Tibial artery (tissue), 4 donors: ENCODE measurements at places on chromosomes 11 and 22.

DNA sequence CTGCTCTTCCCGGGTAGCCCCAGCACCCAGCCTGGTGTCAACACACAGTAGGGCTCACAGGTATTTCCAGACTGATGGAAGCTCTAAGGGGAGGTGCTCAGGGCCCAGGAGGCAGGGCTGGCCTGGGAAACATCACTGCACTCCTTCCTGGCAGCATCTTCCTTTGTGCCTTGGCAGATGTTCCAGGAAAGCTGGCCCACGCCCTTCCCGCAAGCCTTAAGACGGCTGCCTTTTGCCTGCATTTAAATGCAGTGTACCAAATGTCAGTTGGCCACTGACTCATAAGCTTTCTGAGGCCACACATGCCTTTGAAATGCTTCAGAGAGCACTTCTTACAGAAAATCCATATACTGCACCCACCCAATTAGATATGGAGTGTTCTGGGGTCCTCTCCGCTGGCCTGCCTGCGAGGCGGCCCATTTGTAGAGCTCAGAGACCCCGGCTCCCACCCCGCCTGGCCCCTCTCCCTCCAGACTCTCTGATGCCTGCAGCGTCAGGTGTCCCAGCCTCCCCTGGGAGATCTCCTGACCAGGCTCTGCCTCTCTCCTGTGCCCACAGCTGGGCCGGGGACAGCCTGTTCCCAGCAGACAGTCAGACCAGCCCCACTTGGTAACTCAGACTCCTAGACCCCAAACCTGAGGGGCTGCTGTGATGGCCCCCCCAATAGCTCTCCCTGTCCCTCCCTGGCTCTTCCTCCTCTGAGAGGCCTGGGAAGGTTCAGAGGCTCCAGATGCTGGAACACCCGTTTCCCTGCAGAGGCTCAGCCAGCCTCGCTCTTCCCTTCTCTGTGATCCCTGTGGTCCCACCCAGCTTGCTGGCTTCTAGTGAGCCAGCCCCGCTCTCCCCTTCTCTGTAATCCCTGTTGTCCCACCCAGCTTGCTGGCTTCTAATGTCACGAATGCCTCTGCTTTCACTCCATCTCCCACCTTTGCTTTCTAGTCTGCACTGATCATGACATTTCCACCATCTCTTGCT lies 47.6 kb upstream of the THY1 start:
- no peaks in the 10 kb centered on the region for H3K36me3 ChIP-seq
- peak; percentile 43 for DNase-seq
- no peak overlapping the region for H3K27ac ChIP-seq
- no peaks in the 10 kb centered on the region for H3K27me3 ChIP-seq

- H3K4me1 ChIP-seq = no peaks in the 10 kb centered on the region
- H3K27me3 ChIP-seq = no peaks in the 10 kb centered on the region
- H3K27ac ChIP-seq = peak overlapping the region; percentile 64
- DNase-seq = no peak
These were observed 8.3 kb downstream of the CD81 start for GRCh38 chr11:2385156-2386151.

- no peak for DNase-seq
- peak overlapping the region; percentile 99 for H3K27ac ChIP-seq
- no peaks in the 10 kb centered on the region for H3K36me3 ChIP-seq
- H3K4me1 ChIP-seq = peaks cover 4% of the 10 kb centered on the region
- no peaks in the 10 kb centered on the region for H3K27me3 ChIP-seq
- no peak overlapping the region for H3K4me3 ChIP-seq
These were observed 8.6 kb downstream of the MICAL2 start for GRCh38 chr11:12118949-12119348.

- H3K4me3 ChIP-seq = no peak overlapping the region
- no peaks in the 10 kb centered on the region for H3K27me3 ChIP-seq
- peak overlapping the region; percentile 88 for H3K27ac ChIP-seq
- DNase-seq = no peak
- peaks cover 55% of the 10 kb centered on the region for H3K4me1 ChIP-seq
These were observed 22.5 kb downstream of the SUN2 start for GRCh38 chr22:38733329-38733723.

GRCh38 chr22:50118129-50118528 lies 28.3 kb downstream of the MOV10L1 start:
- no peaks in the 10 kb centered on the region for H3K36me3 ChIP-seq
- H3K4me1 ChIP-seq = no peaks in the 10 kb centered on the region
- no peak for DNase-seq
- peaks cover 17% of the 10 kb centered on the region for H3K27me3 ChIP-seq

GRCh38 chr11:47137476-47137875 lies 39.2 kb downstream of the ARFGAP2 start:
- no peaks in the 10 kb centered on the region for H3K4me1 ChIP-seq
- H3K36me3 ChIP-seq = no peaks in the 10 kb centered on the region
- no peak overlapping the region for H3K4me3 ChIP-seq
- no peak overlapping the region for H3K27ac ChIP-seq
- H3K27me3 ChIP-seq = no peaks in the 10 kb centered on the region
- no peak for DNase-seq

- H3K36me3 ChIP-seq = no peaks in the 10 kb centered on the region
- no peak for DNase-seq
- peaks cover 6% of the 10 kb centered on the region for H3K4me1 ChIP-seq
- H3K27ac ChIP-seq = no peak overlapping the region
- no peaks in the 10 kb centered on the region for H3K27me3 ChIP-seq
These were observed 3.6 kb upstream of the UBE2L3 start for GRCh38 chr22:21563912-21564311.

DNA sequence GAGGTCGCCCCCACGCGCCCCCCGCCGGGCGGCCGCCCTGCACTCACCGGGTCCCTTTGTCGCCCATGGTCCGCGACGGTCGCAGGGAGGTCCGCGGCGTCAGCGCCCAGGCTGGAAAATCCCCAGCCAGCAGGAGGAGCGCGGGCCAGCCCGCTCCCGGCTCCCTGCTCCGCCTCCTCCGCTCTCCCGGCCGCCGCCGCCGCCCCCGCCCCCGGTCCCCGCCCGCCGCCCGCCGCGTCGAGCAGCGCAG lies at the start of gene ARRB1:
Gene ARRB1, minus strand, starts transcription at position 121 of the 250 bp plus-strand sequence. Its CDS starts 54 bp downstream, at position 67.
- no peaks in the 10 kb centered on the region for H3K27me3 ChIP-seq
- peak within 1 kb of the TSS; percentile 65 for H3K27ac ChIP-seq
- H3K4me3 ChIP-seq = peak within 1 kb of the TSS; percentile 63

- no peaks in the 10 kb centered on the region for H3K27me3 ChIP-seq
- peaks cover 15% of the 10 kb centered on the region for H3K36me3 ChIP-seq
- H3K4me3 ChIP-seq = peak overlapping the region; percentile 92
- peaks cover 30% of the 10 kb centered on the region for H3K4me1 ChIP-seq
- peak overlapping the region; percentile 84 for H3K27ac ChIP-seq
- DNase-seq = no peak
These were observed 807 bp downstream of the TRIM3 start for GRCh38 chr11:6472934-6473333.

DNA sequence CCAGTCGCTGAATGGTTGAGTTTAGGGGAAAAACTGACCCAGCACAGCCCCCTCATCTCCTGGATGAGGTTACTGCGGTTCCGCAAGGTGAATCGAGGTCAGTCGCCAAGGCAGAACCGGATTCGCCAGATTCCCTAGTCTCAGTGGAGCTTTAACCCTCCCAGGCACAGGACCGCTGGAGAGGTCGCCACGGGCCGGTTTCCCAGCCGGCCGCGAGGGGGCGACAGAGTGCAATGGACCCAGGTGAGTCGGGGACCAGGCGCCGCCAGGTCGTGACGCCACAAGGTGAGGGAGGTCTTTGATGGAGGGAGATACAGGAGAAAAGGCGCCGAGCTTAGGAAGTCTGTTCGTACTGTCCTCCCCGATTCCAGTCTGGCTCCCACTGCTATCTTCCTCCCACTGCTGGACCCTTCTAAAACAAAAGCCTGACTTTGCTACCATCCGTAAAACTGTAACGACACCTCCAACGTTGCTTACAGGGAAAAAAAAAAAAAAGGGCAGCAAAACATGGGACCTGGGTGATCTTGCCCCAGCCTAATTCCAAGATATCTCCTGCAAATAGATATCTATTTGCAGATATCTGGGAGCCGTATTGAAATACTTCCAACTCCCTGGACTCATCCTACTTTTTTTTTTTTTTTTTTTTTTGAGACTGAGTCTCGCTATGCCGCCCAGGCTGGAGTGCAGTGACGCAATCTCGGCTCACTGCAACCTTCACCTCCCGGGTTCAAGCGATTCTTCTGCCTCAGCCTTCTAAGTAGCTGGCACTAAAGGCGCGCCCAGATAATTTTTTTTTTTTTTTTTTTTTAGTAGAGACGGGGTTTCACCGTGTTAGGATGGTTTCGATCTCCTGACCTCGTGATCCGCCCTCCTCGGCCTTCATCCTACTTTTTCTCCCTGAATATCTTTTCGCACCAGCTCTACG lies 1.4 kb upstream of the GGA1 start:
- DNase-seq = peak; percentile 85
- H3K4me3 ChIP-seq = peak overlapping the region; percentile 77
- peak overlapping the region; percentile 97 for H3K27ac ChIP-seq

DNA sequence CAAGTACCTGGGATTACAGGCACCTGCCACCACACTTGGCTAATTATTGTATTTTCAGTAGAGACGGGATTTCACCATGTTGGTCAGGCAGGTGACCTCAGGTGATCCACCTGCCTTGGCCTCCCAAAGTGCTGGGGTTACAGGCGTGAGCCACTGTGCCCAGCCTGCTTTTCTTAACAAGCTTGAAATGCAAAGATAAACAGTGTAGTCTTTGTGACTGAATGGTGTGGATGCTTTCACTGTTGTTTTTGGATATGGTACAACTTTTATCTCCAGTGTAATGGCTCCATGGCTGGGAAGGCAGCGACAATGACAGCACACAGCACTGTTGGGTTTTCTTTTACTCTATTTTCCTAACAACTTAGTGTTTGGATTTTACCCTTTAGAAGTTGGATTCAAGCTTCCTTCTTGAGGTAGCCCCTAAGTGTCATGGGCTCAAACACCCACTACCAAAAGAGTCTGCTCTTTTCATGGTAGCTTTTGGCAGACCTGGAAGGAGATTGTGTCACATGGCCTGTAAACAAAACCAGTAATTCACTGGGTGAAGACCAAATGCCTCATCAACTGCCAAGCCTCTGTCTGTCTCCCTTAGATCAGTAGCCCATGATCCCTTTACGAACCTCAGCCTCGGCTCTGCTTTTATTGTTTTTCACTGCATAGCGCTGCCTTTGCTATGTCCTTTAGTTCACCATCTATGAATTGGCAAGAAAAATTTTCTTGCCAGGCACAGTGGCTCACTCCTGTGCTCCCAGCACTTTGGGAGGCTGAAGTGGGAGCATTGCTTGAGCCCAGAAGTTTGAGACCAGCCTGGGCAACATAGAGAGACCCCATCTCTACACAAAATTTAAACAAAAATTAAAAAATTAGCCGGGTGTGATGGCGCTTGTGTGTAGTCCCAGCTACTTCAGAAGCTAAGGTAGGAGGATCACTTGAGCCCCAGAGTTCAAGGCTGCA lies 6.4 kb downstream of the VPS51 start:
- no peak for DNase-seq
- no peak overlapping the region for H3K27ac ChIP-seq
- no peaks in the 10 kb centered on the region for H3K27me3 ChIP-seq
- peaks cover 29% of the 10 kb centered on the region for H3K4me1 ChIP-seq

GRCh38 chr22:29383740-29384139 lies 4.6 kb downstream of the AP1B1 start:
- no peak overlapping the region for H3K4me3 ChIP-seq
- H3K27ac ChIP-seq = no peak overlapping the region
- peaks cover 20% of the 10 kb centered on the region for H3K4me1 ChIP-seq
- peaks cover 10% of the 10 kb centered on the region for H3K36me3 ChIP-seq
- DNase-seq = peak; percentile 16

DNA sequence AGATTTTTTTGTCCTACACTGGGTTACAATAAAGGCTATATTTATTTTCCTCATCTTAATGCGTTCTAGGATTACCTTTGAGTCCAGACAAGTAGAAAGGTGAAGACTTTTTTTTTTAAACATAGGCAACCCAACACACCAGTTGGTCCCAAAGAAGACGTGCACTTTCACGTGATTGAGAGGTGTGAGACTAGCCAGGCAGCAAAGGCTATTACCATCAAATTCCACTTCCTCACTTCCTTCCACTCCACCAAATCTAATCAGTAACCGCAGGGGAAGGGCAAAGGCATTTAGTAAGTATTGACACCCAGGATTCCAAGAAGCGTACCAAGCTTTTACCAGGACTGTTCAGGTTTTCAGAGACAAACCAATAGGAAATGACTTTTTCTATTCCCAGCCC lies 109.3 kb downstream of the APIP start:
- H3K27me3 ChIP-seq = no peaks in the 10 kb centered on the region
- no peaks in the 10 kb centered on the region for H3K36me3 ChIP-seq
- no peak for DNase-seq

DNA sequence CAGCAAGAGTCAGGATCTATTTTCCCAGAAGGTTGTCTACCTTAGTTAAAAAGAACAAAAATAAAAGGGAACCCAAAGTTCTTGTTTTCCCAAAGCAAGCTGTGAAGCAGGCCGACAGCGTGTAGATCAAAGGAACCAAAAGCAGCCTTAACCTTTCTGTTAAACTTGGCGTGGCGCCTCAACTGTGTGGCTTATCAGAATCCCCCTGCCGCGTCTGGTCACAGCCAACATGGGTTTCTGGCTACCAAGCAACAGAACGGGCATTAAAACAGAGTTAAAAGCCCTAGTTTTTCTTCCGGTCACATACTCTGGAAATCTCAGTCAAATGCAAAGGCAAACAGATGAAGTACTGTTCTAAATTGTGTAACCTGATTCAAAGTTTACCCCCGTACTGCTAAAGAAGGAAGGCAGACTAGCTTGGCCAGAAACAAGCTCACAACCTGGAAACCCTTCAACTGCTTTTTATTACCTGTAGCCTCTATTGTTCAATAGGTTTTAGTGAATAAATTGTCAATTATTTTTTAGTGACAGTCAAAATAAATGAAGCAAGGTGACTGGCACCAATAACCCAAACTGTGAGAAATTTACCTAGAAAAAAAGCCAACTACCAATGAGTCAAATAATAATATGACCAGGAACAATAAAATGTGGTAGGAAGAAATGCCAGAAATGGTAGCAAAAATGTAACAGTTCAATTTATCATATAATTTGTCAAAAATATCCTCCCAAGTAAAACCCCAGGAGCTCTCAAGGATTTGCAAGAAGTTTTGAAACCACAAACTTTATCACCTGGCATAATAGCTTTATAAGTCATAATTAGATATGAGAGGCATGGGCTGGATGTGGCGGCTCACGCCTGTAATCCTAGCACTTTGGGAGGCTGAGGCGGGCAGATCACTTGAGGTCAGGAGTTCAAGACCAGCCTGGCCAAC lies 21.4 kb downstream of the CHKA start:
- DNase-seq = no peak
- H3K4me1 ChIP-seq = no peaks in the 10 kb centered on the region
- H3K4me3 ChIP-seq = no peak overlapping the region
- no peaks in the 10 kb centered on the region for H3K36me3 ChIP-seq
- no peak overlapping the region for H3K27ac ChIP-seq

GRCh38 chr11:128929991-128930390 lies 12.7 kb downstream of the TP53AIP1 start:
- no peaks in the 10 kb centered on the region for H3K4me1 ChIP-seq
- no peak overlapping the region for H3K4me3 ChIP-seq
- H3K27ac ChIP-seq = no peak overlapping the region
- no peak for DNase-seq
- H3K27me3 ChIP-seq = no peaks in the 10 kb centered on the region

DNA sequence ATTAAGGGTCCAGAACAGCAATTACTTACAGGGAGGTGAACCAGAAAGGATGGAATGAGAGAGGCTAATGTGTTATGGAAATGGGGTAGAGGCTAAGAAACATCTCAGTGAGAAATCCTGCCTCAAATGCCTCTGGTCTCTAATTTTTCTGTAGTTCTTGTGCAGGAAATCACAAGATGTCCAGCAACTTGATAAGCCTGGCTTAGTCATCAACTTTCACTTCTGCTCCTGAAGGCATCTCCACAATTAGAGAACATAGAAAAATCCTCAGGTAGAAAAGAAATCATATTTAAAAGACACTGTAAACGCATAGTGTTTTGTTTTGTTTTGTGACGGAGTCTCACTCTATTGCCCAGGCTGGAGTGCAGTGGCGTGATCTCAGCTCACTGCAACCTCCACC lies 18.7 kb downstream of the MRGPRX4 start:
- no peak for DNase-seq
- no peaks in the 10 kb centered on the region for H3K36me3 ChIP-seq
- H3K27ac ChIP-seq = no peak overlapping the region
- H3K4me1 ChIP-seq = no peaks in the 10 kb centered on the region
